ENCODE measurements at places on chromosomes 11 and 22. TPM values are rescaled to one million over a fixed set of nuclear protein-coding genes. Genes with fewer than 3 reads are reported as not detected.
A peak's percentile ranks its signal among the peaks of the same experiment; 100 is the strongest.

- no peak for DNase-seq
Observed at GRCh38 chr11:70135625-70136059, 57.5 kb downstream of the ANO1 start.

- DNase-seq = peak; percentile 82
Observed at GRCh38 chr22:20509344-20510047, 2.1 kb downstream of the MED15 start.

GRCh38 chr22:26170795-26171580, 1.7 kb downstream of the SEZ6L start:
- DNase-seq = no peak

Gene ZNF215
- 2.7 TPM for polyA plus RNA-seq

DNA sequence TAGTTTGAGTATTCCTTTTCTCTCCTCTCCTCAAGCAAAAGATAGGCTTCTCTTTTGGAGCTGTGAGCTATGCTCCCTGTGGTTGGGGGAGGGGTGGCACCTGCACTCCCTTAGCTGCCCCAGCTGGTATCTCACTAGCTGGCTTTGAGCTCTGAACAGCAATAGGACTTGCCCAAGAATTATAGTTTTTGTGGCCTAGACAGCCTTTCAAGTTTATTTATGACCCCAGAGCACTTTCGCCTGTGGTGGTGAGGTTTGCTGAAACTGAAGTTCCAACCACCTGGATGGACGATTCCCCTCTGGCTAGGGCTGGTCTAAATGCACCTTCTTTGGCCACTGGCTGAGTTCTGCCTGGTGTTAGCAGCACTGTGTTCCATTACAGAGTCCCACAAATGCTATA, 37.1 kb upstream of the SLC37A2 start:
- DNase-seq = no peak

Gene NDUFA6
- polyA plus RNA-seq = 90.4 TPM

DNA sequence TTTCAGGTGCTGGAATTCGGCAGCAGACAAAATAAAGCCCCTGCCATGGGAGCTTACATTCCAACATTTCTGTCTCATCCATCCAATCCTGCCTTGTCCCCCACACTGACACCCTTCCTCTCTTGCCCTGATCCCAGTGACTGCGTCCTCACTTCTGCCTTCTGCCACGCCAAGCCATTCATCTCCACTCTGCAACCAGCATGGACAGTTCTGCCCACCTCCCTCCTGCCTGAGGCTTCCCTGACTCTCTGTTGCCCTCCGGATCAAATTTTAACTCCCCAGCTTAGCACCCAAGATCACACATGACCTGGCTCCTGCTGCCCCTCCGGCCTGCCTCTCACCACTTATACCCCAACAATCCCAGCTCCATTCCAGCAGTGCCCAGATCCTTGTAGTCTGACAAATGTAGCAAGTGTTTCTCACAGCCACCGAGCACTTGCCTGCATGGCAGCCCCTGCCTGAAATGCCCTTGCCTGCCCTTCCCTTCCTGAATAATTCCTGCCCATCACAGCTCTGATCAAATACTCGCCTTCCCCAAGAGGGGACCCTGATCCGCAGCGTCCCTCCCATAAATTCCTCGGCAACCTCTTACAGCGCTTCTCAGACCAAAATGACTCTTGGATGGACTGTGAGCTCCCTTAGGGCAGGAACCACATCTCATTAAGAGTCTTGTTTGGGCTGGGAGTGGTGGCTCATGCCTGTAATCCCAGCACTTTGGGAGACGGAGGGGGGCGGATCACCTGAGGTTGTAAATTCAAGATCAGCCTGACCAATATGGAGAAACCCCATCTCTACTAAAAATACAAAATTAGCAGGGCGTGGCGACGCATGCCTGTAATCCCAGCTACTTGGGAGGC, 2.3 kb downstream of the ACTN3 start:
- no peak for DNase-seq

- no peak for DNase-seq
Observed at GRCh38 chr22:18035751-18036150, 11.4 kb upstream of the MICAL3 start.

DNA sequence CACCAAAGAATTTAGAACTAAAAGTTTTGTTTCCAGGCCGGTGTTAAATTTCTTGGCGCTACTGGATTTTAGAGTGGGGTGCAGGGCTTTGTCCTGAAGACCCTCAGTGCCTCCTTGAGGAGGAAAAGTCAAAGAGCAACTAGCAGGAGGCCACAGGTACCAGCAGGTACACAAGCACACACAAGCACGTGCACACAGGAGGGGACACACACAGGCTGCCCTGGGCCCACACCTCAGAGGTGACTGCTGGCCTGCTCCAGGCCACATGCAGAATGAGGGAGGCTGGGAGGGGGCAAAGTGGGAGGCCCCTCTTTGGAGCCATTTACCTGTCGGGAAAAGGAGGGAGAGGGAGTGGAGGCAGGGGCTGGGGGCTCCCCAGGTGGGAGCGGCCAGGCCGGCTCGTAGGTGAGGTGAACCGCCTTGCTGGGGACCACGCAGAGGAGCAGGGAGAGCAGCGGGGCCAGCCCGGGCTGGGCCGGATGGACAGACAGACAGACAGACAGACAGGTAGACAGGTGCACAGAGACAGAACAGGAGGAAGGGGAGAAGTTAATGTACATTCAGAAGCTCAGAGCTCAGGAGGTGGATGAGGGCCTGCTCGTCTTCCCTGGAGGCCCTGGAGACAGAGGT, 12.2 kb downstream of the RAB3IL1 start:
- no peak for DNase-seq

Gene NRXN2
- polyA plus RNA-seq = not detected

DNA sequence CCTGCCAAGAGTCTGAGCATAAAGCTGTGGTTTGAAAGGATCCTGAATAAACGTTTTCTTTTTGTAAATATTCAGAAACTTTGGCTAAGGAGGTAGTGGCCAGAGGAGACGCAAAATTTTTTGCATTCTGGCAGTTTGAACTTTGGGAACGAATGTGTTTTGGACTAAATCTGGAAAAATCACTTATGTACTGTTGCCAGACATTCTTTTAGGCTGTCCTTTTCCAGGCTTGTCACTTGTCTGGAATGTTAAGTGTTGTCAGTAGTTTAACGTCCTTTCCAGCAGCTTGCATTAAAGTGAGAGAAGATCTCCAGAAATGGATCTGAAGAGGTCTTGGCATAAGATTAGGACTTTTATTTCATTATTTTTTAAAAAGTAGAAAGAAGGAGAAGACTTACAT, 18.5 kb downstream of the SPECC1L start:
- peak; percentile 33 for DNase-seq

DNA sequence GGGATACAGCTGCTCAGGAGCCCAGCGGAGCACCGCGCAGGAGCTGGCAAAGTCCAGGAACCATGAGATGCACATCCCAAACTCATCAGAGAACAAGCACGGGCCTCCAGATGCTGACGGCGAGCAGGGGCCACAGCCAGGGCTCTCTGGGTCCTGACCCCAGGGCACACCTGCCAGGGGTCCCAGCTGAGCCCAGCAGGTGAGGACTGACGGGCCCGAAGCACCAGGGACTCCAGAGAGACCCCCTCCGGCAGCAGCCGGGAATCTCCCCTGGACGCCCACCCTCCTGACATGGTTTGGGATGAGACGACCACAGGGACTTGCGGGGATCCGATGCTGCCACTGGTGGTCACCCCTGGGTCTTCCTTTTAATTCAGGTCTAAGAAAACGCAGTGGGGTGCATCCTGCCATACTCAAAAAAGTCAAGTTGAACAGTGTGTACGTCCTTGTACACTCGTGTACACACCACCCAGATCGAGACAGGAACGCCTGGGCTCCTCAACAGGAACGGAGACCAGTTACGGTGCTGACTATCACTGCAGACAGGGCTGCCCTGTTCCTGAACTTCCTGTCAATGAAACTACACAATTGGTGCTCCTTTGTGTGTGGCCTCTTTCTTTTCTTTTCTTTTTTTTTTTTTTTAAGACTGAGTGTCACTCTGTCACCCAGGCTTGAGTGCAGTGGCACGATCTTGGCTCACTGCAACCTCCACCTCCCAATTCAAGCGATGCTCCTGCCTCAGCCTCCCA, 21.9 kb downstream of the TTLL8 start:
- DNase-seq = no peak

Gene DGAT2
- 0.56 TPM for polyA plus RNA-seq

DNA sequence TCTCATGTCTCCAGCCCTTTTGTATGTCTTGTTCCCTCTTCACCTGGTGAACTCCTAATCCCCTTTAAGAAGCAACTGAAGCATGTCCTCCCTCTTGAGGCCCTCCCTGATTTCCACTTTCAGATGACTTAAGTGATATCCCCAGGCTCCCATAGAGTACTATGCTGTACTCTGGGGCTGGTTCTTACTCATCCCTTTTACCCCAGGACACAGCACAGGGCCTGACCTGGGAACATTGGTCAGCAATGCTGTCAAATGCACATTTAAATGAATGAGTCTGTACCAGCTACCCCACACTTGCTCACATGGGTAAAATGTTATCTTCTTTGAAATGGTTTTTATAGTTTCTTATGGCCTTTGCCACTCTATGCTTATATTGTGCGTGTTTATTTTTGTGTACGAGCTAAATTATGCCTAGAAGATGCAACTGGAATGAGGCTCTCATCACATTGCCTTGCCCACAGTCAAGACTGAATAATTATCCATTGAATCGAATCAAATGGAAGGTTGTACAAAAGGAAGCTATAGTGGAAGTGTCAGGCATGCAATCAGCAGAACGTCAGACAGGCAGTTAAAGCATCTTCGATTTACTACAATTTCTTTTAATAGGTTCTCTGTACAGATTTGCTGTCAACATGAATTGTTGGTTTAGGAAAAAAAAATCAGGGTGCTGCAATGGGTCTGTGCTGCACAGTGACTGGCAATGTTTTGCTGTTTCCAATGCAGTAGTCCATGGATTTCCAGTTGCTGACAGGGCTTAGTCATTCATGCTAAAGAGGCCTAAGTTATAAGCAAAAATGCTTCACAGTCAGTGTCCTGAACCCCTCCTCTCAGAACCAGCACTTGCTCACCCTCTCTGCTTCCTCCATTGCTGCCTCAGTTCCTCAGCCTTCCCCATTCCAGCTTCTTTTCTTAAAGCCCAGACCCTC, 79.5 kb downstream of the PARVA start:
- no peak for DNase-seq

Gene MOV10L1
- polyA plus RNA-seq = 4.6 TPM

DNA sequence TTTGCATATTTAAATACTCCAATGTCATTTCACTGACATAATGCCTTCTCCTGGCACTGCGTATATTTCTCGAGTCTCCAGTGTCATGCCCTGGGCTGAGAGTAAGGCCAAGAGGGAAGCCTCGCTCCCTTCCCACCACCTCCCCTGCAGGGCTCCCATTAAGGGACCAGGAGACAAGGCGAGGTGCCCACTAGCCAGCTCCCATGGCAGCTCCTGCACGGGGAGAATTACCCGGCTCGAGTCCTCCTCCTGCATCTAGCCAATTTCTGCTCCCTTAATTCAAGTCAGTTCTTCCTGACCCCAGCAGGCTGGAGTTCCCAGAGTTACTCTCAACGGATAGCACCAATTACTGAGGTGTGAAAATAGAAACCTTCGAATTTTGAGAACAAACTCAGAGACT, 31.9 kb downstream of the OPCML start:
- no peak for DNase-seq

Gene ANGPTL5
- polyA plus RNA-seq = not detected

Gene MPEG1
- not detected for polyA plus RNA-seq

Gene SCN4B
- 0.11 TPM for polyA plus RNA-seq

- no peak for DNase-seq
Observed at GRCh38 chr11:94923004-94923334, 50.4 kb downstream of the CWC15 start.

DNA sequence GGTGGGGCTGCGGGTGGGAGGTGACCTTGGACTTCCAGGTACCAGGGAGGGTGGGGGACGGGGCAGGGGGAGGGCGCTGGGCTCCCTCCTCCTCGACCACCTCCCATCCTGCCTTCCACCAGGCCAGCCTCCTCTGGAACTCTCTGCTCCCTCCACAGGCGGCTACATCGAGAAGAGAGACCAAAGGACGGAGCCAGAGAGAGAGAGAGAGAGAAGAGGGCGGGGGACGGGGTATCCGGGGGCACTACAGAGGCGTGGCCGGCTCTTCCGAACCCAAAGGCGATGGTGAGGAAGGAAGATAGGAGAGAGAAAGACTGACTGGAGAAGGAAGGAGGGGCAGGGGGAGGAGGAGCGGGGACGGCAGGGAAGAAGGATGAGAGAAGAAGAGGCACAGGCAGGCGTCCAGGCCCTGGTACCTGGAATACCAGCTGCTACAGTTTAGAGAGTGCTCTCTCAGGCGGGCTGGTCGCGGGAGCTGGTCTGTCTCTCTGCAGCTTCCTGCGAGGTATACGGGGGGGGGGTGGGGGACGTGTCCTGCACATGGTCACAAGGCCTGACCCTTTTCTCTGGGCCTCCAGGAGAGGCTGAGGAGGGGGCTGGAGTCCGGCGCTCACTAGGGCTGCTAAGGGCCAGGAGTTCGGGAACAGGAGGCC, 38.0 kb downstream of the IGSF9B start:
- DNase-seq = no peak

Gene BATF2
- polyA plus RNA-seq = 1.5 TPM

DNA sequence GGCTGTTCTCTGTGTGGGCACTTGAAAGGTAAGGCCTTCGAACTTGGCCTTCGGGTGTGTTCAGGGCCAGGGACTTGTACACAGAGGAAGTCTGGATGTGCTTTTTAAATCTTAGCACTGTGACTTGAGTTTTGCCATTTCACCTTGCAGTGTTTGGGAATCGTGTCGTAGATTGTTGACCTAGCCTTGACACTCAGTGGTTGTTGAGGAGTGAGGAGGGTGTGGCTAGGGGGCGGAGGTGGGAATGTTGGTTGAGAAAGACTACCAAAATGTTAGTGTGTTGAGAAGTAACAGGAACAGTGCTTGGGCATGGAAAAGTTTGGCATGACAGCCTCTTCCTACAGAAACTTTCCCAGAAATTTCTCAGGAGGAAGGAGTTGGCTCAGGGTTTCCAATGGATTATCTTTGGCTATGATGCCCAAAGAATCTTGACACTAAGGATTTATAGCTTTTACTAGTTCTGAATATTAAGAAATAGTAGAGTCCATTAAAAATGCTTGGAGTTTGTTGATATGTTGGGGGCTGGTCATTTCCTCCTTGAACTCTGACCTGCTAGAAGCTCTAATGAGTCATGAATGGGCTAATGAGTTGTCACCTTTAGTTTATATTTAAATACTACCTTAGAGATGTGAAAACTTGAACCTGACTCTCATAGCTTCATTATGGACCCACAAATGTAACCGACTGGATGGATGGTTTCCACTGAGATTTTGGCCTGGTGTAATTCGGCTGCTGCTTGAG, 40.6 kb downstream of the BARX2 start:
- no peak for DNase-seq

DNA sequence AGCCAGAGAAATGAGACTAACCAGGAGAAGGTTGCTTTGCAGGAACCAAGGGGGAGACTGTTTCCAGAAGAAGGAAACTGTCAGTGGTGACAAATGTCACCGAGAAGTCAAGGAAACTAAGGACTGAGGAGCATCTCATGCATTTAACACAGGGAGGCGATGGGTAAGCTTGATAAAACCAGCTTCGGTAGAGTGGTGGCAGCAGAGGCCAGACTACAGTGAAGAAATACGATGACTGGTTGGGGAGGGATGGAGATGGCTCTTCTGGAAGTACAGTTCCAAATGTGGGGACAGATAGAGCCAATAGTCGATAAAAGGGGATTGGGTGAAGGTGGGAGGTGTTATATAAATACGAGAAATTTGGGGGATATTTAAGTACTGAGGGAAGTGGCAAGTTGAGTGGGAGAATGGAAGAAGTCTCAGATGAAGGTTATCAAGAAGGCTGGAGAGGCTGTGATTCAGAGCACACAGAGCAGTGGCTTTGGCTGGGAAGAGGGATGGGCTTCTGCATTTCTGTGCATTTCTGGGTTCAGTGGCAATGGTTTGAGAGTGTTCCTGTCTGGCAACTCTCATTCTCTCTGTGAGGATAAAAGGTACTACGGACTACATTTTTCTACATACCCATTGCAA, 29.2 kb downstream of the SC5D start:
- DNase-seq = no peak
